ENCODE measurements at places on chromosomes 5 and 9. TPM values are rescaled to one million over a fixed set of nuclear protein-coding genes. Genes with fewer than 3 reads are reported as not detected.

Gene GABRP
- total RNA-seq, result 9.9 TPM

Gene CYLC2
- not detected for total RNA-seq

Gene FBXW2
- total RNA-seq, result 59.8 TPM

Gene MAPKAP1
- 102 TPM for total RNA-seq

Gene DELE1
- 79.3 TPM for total RNA-seq

Gene C9orf50
- total RNA-seq, result 0.11 TPM

Gene GRM6
- total RNA-seq, result 0.05 TPM

Gene ECM2
- not detected for total RNA-seq

Gene PCDHGC5
- total RNA-seq, result 1.1 TPM

Gene ITK
- 0.52 TPM for total RNA-seq

Gene IL31RA
- not detected for total RNA-seq

- no peak for DNase-seq
Observed at GRCh38 chr5:38453506-38453905, 102.9 kb downstream of the LIFR start.

- DNase-seq, result no peak
Observed at GRCh38 chr5:35821513-35821912, 35.2 kb upstream of the IL7R start.

DNA sequence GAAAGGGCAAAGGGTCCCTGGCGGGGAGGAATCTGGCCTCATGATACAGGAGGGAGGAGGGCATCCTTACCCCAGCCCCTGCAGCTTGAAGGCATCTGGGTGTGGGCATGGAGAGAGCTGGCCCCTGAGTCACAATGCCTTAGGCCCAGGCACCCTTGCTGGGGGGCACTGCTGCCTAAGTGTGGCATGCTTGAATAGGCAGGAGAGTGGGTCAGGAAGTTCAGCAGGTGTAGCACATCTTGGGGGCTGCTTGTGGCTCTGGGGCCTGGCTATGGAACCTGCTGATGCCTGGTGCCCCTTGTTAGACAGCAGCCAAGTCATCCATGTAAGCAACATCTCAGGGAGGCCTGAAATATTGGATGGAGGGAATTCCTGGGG, 63.1 kb downstream of the HSPA4 start:
- no peak for DNase-seq

- DNase-seq, result no peak
Observed at GRCh38 chr5:117235786-117236185, 661.2 kb upstream of the SEMA6A start.

GRCh38 chr9:112020680-112021596, 124.3 kb downstream of the UGCG start:
- no peak for DNase-seq

DNA sequence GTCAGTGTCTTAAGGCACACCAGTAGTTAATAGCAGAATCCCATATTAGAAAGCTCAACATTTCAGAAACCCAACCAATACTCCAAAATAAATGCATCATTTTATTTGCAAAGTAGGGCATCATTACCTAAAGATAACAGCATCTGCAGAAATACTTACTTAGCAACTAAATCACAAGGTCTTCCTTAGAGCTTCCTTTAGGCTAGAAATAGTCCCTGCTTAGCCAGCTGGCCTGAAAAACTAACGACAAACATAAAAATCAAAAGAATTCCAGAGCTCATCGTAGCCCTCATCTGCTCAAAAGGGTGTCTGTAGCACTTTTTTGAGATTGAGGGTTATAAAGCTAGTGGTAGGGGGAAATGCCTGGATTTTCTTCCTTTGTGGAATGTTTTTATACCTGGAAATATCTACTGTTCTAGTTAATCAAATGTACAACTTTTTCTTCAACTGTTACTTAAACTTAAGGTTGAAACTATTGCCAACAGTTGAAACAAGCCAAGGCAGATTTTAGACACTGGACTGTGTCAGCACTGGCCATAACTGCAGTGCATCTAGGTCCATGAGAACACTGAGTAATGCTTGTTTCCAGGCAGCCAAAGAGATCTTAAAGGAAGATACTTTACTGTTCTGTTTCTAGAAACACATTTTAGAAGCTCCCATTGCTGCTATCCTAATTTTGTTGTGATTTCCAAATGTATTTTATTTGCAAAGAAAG, 129.4 kb upstream of the RASA1 start:
- DNase-seq, result no peak

- no peak for DNase-seq
Observed at GRCh38 chr5:151078490-151079262, 2.2 kb downstream of the TNIP1 start.

DNA sequence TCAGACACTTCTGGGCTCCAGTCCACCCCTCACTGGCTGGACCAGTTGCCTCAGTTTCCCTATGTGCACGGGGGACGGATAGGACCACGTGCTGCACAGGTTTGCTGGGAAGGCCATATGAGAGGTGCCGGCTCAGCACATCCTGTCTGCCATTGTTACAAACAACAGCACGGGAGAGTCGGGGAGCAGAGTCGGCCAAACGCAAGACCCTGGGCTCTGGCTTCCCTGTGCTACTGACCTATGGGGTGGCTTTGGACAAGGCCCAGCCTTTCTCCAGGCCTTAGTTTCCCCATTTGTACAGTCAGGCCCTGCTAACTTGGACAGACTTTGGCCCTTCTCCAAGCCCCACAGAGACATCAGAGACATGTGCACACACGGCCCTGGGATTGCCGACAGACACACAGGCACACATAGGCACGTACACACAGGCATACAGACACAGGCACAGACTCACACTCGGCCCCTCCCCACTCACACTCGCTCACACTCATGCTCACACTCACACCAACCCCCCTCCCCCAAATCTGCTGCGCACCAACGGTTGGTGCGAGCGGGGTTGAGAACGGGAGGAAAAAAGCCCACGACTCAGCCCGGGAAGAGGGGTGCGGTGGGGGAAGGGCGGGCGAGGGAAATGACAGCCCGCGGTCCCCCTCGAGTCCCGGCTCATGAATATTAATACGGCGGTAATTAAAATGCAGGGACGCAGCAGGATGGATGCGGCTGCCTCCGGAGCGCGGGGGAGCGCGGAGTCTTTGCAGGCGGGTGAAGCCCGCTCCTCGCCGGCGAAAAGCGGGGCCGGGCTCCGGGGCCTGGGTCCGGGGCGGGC, 133.0 kb downstream of the C9orf50 start:
- peak; percentile 57 for DNase-seq

DNA sequence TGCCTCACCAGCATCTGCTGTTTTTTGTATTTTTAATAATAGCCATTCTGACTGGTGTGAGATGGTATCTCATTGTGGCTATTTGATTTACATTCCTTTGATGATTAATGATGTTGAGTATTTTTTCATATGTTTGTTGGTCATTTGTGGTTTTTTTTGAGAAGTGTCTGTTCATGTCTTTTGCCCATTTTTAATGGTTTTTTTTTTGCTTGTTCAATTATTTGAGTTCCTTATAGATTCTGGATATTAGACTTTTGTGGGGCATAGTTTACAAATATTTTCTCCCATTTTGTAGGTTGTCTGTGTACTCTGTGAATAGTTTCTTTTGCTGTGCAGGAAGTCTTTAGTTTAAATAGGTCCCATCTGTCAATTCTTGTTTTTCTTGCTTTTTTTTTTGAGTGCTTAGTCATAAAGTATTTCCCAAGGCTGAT, 148.1 kb downstream of the NPR3 start:
- DNase-seq, result no peak

GRCh38 chr9:127712371-127712770, 3.1 kb downstream of the PTRH1 start:
- no peak for DNase-seq

- no peak for DNase-seq
Observed at GRCh38 chr5:30690931-30691330, 502.6 kb upstream of the CDH6 start.

DNA sequence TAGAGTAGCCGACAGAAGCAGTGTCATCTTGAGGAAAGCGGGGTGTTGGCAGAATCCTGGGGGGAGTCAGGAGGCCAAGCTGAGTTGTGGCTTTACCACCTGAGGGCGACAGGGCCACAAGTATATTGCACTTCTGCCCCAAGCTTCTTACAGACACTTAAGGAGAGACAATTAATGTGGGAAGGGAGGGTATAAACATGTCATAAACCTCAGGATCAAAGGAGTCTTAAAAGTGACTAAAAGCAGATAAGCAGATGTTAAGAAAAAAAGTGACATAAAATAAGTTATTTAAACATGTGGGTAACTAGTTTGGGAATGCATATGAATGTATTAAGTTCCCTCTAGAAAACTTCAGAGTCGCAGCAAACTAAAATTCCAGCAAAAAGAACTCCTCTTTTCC, 63.9 kb downstream of the ERAP1 start:
- no peak for DNase-seq

DNA sequence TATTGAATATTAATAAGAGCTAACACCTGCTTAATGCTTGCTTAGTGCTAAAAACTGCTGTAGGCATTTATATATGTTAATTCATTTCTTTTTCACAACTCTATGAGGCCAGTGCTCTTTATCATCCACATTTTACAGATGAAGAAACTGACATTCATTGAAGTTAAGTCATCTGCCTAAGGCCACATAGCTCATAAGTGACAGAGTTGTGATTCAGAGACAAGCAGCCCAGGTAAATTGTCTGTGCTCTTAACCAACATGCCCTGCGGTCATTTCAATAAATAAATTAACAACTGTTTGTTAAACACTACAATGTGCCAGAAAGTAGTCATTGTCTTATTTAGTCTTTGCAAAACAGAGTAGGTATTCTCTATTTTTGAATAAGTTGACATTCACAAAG, 1354.4 kb upstream of the C9orf72 start:
- DNase-seq, result no peak

- DNase-seq, result no peak
Observed at GRCh38 chr9:82679472-82679871, 383.5 kb downstream of the RASEF start.

DNA sequence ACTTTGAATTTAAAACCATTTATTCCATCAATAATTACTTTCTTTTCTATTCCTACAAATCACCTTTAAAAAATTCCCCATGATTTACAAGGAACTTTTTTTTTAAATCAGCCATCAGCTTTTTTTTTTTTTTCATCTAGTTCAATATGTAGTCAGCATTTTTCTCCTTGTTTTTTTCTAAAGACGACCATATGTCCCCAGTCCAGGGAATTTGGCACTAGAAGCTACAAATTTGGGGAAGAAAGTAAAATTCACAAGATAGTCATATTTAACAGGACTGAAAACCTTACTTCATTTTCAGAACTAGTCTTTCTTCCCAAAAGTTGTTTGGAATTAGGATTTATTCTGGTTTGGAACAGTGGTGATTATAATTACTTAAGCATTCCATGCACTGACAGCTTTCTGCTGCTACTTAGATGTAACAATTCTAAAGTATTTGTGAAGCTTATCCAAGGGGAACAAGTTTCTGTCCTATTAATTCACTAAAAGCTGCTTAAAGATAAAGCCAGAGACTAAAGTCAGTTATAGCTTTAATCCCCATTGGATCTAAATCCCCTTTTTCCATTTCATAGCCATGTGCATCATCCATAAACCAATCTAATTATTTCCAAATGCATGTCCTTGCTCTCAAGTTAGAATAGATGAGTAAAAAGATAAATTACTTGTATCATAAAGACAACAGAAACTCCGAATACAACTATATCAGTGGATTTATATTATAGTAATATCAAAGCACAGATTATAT, 7.4 kb upstream of the SNCAIP start:
- no peak for DNase-seq

GRCh38 chr5:142110046-142110531, 1.5 kb downstream of the NDFIP1 start:
- no peak for DNase-seq

DNA sequence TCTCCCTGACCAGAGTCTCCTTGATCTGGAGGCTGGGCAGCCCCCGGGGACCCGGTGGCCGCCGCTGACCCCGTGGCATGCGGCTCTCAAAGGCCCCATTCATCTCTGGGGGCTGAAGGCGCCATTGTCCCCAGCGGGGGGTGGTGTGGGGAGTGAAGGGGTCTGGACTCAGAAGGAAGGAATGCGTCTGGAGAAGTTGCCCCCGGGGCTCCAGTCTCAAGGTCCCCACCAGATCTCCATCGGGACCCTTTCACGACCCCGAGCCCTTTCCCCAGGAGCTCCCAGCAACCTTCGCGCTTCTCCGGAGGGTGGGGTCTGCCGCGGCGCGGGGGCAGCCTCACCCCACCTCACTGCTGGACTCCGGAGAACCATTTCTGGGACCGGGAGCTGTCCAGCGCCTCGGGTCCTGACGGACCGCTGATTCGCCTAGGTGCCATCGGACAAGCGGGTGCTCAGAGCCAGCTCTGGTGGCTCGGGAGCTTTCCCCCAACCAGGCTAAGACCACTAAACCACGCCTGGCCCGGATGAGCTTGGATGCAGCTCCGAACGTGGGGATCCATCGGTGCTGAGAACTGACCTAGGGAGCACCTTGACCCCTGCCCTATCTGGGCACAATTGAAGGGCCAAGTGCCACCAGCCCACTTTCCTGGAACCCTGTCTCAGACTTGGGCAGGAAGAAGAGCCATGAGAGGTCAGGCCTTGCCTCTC, 5.1 kb upstream of the PCDH1 start:
- peak; percentile 86 for DNase-seq

DNA sequence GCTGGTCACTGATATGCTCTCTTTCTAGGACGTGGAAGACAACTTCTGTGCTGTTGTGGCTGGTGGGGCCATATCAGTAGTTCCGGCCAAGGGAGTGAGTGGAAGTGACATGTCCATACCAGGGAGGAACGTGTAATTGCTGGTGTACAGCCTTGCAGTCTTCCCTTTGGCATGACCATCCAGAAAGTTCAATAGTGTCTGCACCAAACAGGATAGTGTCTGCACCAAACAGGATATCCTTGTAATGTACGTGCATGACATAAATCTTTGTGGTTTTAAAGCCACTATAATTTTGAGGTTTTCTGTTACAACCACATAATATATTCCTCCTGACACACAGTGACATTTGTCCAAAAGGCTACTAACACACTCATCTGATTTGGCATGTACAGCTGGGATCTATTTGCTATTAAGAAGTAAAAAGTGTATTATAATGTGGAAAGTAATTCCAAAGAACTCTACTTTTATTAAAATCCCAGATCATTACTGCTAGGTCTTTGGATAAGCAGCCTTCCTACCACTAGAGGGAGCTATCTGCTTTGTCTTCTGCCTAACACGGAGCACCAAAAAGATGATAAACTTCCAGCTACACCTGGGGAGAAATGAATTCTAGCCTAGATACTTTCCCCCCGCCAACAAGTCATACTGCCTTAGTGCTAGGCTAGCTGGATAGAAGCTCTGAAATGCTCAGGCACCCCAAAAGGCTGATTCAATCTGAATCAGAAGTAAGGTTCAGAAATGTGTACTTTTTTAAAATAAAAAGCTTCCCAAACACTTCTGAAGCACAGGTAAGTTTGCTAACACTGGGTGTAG, 52.7 kb downstream of the RNF145 start:
- DNase-seq, result no peak

DNA sequence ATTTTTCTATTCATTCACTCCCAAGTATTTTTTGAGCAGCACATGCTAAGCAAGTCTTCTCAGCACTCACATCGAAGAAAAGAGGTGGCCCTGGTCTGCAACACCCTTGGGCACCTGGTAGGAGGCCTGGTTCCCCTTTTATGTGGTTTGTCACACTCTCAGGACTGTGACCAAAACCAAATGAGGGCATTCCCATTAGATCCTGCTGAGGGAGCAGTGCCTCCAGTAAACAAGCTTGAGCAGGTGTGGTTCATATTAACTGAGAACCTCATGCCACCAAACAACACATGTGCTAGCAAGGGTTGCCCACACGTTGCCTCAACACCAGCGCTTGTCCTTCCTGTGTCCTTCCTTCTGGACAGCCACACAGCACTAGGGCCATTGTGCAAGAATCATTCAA, 26.9 kb upstream of the SYK start:
- DNase-seq, result no peak

GRCh38 chr9:135230817-135231520, 143.5 kb downstream of the OLFM1 start:
- DNase-seq, result peak; percentile 4

- peak; percentile 43 for DNase-seq
Observed at GRCh38 chr5:142175039-142175438, 66.5 kb downstream of the NDFIP1 start.

- DNase-seq, result no peak
Observed at GRCh38 chr9:2013743-2014475, 1.2 kb upstream of the SMARCA2 start.
